Ureter (tissue), 1 donor: ENCODE measurements at places on chromosomes 5 and 9. TPM values are rescaled to one million over a fixed set of nuclear protein-coding genes. Genes with fewer than 3 reads are reported as not detected.

GRCh38 chr5:140005145-140005591 is 37.9 kb downstream of the NRG2 start:
- no peak for DNase-seq

The C5orf34 gene
- total RNA-seq: 3.2 TPM

The HMCN2 gene
- 9.5 TPM for total RNA-seq

The SLC25A48 gene
- not detected for total RNA-seq

The MPDZ gene
- 27.6 TPM for total RNA-seq

- peak; percentile 80 for DNase-seq
These were observed 122.0 kb downstream of the GDNF start for GRCh38 chr5:37717613-37718431.

The CD274 gene
- 5.4 TPM for total RNA-seq

The GNG10 gene
- total RNA-seq: 50.7 TPM

DNA sequence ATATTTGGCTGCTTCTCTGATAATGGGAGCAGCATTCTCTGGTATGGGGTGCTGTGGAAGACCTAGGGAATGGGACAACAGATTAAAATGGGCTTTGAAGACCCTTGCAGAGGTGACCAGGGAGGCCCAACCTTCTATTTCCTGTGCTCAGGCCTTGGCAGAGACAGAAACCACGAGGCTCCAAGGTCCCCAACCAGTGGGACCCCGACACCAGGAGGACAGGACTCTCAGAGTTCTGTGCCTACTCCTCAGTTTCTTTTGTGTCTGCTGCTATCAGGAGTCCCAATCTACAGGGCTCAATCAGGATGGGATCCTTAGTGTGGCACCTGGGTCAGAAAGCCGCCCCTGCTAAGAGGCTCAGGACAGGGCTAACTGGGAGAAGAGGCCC is 29.3 kb downstream of the CSF2 start:
- DNase-seq: no peak

The EQTN gene
- total RNA-seq: 0.44 TPM

- DNase-seq: no peak
These were observed 98.5 kb downstream of the ADAMTS12 start for GRCh38 chr5:33793276-33793675.

The ACSL6 gene
- total RNA-seq: 0.81 TPM

The TAF1L gene
- not detected for total RNA-seq

GRCh38 chr9:99031319-99031718 is 73.6 kb upstream of the TGFBR1 start:
- DNase-seq: peak; percentile 32

DNA sequence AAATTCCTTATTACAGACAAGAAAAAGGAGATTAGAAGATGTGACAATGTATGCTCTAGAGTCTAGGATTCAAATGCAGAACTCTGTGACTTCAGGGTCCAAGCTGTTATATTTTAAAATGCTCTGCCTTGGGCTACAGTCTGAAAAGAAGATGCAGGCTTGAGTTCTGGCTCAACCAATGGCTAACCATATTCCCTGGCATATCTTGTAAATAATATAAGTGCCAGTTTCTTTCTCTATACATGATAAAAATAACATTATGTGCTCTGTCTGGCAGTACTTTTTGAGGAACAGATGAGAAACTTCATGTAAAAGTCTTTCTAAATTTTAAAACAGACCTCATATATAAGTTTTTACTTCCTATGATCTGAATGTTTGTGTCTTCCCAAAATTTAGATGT is 926.5 kb upstream of the CDH6 start:
- no peak for DNase-seq

The CNTNAP3 gene
- 9.4 TPM for total RNA-seq

The MIER3 gene
- total RNA-seq: 22.4 TPM

GRCh38 chr9:96484521-96484931 is 34.6 kb downstream of the HABP4 start:
- no peak for DNase-seq

- DNase-seq: peak; percentile 45
These were observed 6.5 kb downstream of the GLIS3 start for GRCh38 chr9:4293293-4293941.

The PRR16 gene
- total RNA-seq: 4.2 TPM
